MV-4-11 (cell line): ENCODE measurements at places on chromosomes 16 and 17.

- no peak for DNase-seq
Measured at GRCh38 chr16:66698046-66698445, 1.5 kb upstream of the CMTM4 start.

DNA sequence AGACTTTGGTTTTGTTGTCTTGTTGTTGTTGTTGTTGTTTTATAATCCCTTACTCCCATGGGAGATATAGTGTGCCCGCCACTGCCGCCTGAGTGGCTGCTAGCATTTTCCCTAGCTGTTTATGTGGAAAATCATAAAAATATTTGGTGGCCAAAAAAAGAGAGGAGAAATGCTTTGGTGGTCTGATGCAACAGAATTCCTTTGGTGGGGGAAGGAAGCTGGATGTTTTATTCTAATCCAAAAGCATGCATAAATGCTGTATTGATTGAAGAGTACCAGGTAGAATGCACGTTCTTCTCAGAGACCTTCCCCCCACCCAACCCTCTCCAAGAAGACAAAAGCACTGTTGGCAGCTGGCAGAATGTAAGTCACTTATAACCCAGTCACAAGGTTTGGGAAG is 93.2 kb downstream of the C17orf67 start:
- DNase-seq, result no peak

DNA sequence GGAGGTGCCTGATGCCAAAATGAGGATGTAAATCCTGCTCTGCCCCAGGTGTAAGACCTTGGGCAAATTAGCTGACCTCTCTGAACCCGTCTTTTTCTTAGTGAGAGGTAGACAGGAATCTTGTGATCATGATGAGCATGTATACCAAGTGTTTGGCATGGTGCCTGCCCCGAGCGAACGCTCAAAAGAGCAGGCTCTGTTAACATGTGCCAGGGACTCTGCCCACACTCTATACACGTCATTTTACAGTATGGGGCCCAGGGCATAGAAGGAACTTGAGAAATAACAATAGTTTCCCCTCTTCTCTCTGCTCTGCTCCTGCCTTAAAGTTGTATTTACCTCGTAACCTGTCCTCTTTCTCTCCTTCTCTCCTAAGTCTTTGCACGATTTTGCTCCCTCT is 9.3 kb upstream of the MAF start:
- no peak for DNase-seq

- DNase-seq, result no peak
Measured at GRCh38 chr16:67199011-67199807, at the start of gene ELMO3. TSS of gene ELMO3 (plus strand) at chr16:67199131. CDS start at chr16:67199327, 196 bp downstream.

DNA sequence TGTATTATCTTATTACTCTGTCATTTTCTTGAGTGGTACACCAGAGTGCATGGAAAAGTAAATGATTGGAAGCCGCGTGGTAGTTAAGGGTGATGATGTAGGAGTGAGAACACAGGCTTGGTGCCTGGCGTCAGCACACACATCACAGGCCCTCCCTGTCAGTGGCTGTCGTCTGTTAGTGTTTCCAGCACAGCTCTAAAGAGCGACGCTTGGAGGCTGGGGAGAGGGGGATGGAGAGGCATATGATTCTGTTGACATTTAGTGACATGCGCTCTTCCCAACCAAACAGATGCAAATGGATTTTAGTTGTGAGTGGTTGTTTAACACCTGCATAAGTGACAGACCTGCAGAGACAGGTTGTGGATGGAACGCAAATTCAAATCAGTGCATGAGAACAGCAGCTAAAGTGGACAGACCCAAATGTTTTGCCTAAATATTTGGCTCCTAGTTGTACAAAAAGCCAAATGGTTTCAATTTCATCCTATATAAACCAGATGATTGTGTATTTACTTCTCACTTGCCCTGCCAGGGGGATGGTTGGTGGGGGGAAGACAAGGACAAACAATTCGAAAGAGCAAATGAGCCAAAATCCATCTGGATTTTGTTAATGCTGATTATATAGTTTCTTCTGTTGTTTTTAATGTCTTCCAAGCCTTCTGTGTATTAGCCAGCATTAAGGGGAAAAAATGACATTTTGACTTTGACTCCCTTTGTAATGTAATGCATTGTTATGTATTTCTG is 222.3 kb downstream of the WWOX start:
- DNase-seq, result no peak

GRCh38 chr16:57284209-57284951 is at the start of gene PLLP:
TSS of gene PLLP (minus strand) at chr16:57284672. CDS start at chr16:57284540, 132 bp downstream.
- no peak for DNase-seq

DNA sequence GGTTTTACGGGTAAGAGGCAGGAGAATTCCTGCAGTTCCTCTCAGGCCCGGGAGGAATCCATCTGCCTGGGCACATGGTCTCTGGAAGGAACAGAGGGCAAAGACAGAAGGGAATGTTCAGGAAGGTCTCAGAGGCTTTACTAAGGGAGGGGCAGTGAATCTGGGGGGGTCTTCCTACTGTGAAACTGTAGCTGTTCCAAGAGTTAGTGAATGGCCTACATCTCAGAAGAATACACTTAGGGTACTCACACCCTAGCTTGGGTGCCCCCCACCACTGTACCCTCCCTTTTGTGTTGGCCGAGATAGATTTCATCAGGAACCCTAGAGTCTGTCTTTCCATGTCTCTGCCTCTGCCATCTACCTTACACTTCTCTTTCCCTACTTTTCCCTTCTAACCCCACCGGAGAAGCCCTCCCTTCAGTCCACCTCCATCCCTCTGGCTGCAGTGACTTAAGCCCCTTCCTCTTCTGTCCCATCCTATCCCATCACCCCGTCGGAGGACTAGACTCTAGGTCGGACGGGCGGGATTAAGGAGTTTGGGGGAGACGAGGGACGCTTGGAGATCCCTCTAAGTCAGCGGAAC is 316 bp downstream of the DLG4 start:
- DNase-seq, result no peak

DNA sequence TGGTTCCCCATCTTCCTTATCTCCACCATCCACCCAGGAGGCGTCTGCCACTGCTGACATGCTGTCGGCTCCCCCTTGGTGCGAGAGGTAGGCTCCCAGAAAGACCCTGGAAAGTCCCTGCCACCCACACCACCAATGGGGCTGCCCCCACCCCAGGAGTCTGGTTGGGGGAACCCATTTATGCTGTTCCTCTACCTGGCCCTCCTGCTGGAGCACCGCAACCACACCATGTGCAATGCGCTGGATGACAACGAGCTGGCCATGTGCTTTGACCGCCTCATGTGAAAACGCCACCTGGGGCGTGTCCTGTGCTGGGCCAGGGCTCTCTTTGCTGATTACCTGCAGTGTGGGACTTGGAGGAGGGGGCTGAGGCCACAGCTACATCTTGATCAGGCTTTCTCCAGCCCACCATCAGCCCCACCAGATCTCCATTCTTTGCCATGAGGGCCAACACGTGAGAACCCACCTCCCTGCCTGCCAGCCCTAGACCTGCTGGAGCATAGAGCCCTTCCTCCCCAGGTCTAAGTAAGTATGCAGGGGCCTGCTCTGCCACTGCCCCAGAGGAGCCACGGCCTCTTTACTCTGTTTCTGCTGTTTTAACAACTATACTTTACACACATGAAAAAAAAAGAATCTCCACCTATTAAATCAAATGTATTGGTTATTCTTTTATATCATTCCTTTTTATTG is 7.9 kb upstream of the ALDH3A1 start:
- no peak for DNase-seq

- peak; percentile 89 for DNase-seq
Measured at GRCh38 chr17:43546319-43547188, at the start of gene ETV4. TSS of gene ETV4 (minus strand) at chr17:43546340. CDS start at chr17:43545617, 723 bp downstream.

- no peak for DNase-seq
Measured at GRCh38 chr17:40112718-40113109, 9.1 kb upstream of the MSL1 start.

DNA sequence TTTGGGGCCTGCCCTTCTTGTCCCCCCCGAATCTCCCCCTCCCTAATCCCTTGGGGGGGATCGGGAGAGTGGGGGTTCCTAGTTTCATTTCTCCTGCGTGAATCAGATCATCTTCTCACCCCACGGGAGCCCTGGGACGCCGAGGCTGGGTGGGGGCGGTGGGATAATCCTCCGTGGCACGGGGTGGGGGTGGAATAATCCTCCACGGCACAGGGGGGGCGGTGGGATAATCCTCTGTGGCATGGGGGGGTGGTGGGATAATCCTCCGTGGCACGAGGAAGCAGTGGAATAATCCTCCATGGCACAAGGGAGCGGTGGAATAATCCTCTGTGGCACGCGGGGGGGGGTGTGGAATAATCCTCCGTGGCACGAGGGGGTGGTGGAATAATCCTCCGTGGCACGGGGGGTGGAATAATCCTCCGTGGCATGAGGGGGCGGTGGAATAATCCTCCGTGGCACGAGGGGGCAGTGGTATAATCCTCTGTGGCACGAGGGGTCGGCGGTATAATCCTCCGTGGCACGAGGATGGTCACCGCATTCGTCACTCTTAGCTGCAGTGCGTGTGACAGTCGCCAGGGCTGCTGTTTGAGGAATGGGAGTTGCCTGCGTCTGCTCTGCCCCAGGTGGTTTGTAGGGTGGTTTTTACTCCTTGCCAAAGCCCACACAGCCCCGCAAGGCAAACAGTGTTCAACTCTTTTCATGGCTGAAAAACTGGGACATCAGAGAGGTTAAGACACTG is 156.9 kb downstream of the LAT start:
- DNase-seq, result no peak

DNA sequence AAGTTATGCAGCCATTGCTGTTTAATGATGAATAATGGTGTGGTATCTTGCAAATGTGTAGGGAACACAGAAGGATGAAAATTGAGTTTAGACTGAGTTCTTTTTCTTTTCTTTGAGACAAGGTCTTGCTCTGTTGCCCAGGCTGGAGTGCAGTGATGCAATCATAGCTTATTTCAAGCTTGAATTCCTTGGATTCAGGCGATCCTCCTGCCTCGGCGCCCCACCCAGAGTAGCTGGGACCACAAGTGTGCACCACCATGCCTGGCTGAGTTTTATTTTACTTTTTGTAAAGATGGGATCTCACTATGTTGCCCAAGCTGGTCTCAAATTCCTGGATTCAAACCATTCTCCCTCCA is 74.6 kb upstream of the TBC1D3K start:
- DNase-seq, result no peak

GRCh38 chr16:67396159-67397035 is 3.1 kb upstream of the TPPP3 start:
- DNase-seq, result peak; percentile 58

GRCh38 chr17:48753794-48754499 is 25.4 kb upstream of the HOXB13 start:
- DNase-seq, result no peak

- no peak for DNase-seq
Measured at GRCh38 chr16:11117576-11118211, 138.3 kb downstream of the SOCS1 start.

DNA sequence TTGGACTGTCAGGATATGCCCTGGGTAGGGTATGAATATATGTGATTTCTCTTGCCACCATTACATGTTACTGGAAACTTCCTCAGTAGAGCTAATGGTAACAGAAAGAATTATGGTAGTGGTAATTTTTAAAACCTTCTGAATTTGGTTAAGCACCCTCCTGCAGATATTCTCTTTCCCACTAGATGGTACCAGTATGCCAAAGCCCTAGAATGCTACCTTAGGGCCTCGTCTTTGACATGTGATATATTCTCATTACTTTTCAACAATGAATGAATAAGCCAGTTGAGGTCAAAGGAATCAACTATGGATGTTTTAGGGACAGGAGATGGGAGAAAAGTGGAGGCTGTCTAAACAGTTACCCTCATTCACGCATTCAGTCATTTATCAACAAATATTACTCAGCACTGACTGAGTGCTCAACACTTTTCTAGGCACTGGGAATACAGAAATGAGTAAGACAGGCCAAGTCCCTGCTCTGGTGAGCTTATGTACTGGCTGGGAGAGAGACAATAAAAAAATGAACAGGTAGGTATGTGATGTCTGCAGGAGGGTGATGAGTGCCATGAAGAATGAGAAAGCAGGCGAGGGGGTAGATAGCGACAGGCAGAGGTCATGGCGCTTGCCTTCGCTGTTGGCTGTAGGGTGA is 14.7 kb downstream of the CDH13 start:
- no peak for DNase-seq

DNA sequence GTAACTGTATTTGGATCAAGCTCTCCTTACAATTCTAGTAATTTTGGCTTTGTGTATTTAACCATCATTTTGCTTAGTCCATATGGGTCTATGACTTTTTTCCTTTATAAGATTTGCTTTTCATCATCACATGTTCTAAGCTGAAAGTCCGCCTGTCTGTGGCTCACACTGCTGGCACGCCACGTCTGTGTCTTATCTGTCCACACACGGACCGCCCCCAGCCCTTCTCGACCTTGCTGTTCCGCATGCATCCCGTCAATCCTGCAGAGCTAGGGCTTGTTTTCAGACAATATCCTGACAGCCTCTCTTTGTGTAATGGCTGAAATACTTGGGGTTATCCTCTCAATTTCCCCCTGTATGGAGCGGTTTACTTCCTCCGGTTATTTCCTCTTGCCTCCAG is 8.4 kb upstream of the ALDH3A1 start:
- DNase-seq, result no peak

GRCh38 chr17:60579090-60579489 is 20.9 kb upstream of the PPM1D start:
- no peak for DNase-seq

- no peak for DNase-seq
Measured at GRCh38 chr16:35146723-35147458, 1687.5 kb downstream of the TP53TG3F start.

- DNase-seq, result peak; percentile 46
Measured at GRCh38 chr16:55478827-55479429, at the start of gene MMP2. TSS of gene MMP2 (plus strand) at chr16:55479198. CDS start at chr16:55479480, 282 bp downstream.

DNA sequence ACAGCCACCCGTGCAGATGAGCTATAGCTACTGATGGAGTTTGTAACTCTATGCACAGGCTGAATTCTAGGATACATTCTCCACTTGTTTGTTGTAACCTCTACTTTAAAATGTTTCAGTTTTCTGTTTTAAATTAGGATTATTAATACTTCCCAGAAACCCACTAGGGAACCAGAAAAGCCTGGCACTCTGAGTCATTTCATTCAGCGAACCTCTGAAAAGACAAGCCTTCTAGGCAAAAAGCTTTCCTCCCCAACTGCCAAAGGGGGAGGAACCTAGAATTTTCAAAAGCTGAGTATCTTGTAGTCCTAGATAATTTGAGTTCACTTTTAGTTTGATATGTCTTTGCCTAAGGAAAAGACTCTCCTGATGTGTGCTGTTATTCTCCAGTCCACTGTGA is 43.2 kb downstream of the GOSR1 start:
- DNase-seq, result no peak

GRCh38 chr17:36485805-36486203 is 677 bp upstream of the ZNHIT3 start:
- DNase-seq, result no peak

- DNase-seq, result no peak
Measured at GRCh38 chr17:43129671-43130010, 4.5 kb upstream of the BRCA1 start.

- DNase-seq, result no peak
Measured at GRCh38 chr16:82150549-82150948, 19.5 kb downstream of the MPHOSPH6 start.

- DNase-seq, result no peak
Measured at GRCh38 chr16:66250686-66251431, 115.6 kb upstream of the CDH5 start.

DNA sequence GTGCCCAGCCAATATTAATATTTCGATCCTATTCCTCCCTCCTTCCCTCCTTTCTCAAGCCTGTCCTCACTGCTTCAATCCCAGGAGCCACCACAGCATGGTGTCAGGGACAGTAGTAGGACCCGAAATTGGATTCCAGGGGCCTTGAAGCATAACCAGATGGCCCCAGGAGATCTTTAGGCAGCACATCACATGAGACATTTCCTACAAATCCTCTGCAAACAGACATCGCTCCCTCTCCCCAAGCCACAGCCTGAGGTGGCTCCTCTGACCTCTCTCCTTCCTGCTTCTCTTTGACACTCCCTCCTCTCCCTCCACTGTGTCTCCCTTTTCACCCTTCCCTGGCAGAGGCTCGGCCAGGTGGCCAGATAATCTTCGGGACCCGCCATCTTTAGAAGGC is 76.6 kb downstream of the BMERB1 start:
- no peak for DNase-seq
